ENCODE measurements at places on chromosomes 3 and 15. TPM values are rescaled to one million over a fixed set of nuclear protein-coding genes. Genes with fewer than 3 reads are reported as not detected.

GRCh38 chr3:110944782-110945181, 126.8 kb upstream of the NECTIN3 start:
- H3K27me3 ChIP-seq = no peaks in the 10 kb centered on the region
- H3K4me3 ChIP-seq = no peak overlapping the region
- H3K4me1 ChIP-seq = no peaks in the 10 kb centered on the region
- H3K27ac ChIP-seq = no peak overlapping the region

DNA sequence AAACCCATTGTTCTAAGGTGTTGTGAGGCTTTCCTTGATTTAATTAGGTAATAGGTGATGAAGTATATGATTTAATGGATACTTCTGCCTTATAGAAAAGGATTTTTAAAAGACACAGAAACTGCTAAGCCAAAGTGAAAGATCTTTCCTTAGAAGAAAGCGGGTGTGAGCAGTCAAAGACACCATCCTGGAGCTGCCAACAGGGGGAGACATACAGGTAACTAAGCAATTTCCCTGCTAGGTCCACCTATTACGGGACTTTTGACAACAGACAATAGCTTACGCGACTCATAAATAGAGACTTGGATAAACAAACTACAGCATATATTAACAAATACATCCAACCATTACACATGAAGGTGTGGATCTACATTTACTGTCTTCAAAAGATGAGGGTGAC, 669.5 kb downstream of the SQOR start:
- no peaks in the 10 kb centered on the region for H3K27me3 ChIP-seq
- H3K27ac ChIP-seq = no peak overlapping the region
- no peaks in the 10 kb centered on the region for H3K4me1 ChIP-seq
- no peak overlapping the region for H3K4me3 ChIP-seq
- DNase-seq = no peak

- H3K36me3 ChIP-seq = no peaks in the 10 kb centered on the region
- no peaks in the 10 kb centered on the region for H3K27me3 ChIP-seq
- no peak within 1 kb of the TSS for H3K4me3 ChIP-seq
Measured at GRCh38 chr3:127287840-127288239, at the start of gene PRR20G. Gene PRR20G, minus strand, starts transcription at chr3:127288046. Its CDS starts 681 bp downstream, at chr3:127287365.

DNA sequence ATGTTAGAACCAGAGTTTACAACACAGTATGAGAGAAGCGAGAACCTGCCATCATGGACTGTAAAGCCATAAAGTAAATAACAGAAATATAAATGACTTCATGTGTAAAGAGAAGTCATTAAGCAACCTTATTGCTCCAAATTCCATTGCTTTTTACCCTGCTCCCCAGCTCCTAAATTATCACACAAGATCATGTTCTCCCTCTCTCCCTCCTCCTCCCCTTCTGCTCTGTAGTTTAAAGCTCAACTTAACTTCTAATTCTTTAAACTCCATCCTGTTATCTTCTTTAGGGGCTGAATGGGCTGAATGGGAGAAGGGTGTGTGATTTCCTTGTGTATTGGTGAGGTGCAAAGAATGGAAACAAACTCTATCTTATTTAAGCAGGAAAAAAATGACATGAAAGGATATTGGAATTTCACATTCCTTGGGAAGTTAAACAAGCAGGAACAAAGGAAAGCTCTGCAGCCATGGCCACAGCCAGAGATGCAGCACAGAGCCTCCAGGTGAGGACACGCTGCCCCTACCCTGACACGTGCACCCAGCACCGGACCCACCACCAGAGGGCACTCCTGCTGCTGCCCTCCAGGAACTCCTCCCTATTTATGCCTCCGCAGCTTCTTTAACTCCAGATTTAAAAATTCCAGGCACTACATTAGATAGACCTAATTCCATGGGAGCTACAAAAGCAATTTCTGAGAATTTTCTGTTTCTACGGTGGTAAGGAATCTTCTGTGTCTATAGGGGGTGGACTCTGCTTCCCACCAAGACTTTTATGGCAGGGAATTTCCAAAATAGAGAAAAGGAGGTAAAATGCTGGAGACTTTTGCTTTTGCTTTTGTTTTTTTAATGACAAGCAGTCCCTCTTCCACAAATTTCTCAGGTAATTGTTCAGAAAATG, 76.9 kb upstream of the ABI3BP start:
- H3K36me3 ChIP-seq = no peaks in the 10 kb centered on the region
- no peak overlapping the region for H3K27ac ChIP-seq
- no peaks in the 10 kb centered on the region for H3K27me3 ChIP-seq
- no peak overlapping the region for H3K4me3 ChIP-seq
- H3K4me1 ChIP-seq = no peaks in the 10 kb centered on the region

- no peaks in the 10 kb centered on the region for H3K36me3 ChIP-seq
- peaks cover 23% of the 10 kb centered on the region for H3K4me1 ChIP-seq
- DNase-seq = no peak
- H3K27me3 ChIP-seq = peaks cover 32% of the 10 kb centered on the region
- no peak within 1 kb of the TSS for H3K27ac ChIP-seq
Measured at GRCh38 chr3:136818769-136819391, at the start of gene SLC35G2. Gene SLC35G2, plus strand, starts transcription at chr3:136819126. Its CDS starts 35,335 bp downstream, at chr3:136854461.

RARRES1 gene
- not detected for total RNA-seq

GRK7 gene
- 0.15 TPM for total RNA-seq
